ENCODE measurements at places on chromosomes 7 and 10.
A peak's percentile ranks its signal among the peaks of the same experiment; 100 is the strongest.

GRCh38 chr7:150688630-150689029, 3.1 kb downstream of the GIMAP2 start:
- DNase-seq, result no peak

GRCh38 chr7:45938626-45939302, 17.7 kb upstream of the IGFBP3 start:
- DNase-seq, result no peak

- no peak for DNase-seq
These were observed 64.3 kb upstream of the ANTXRL start for GRCh38 chr10:46222364-46222935.

- peak; percentile 5 for DNase-seq
These were observed 103.7 kb downstream of the ZNF92 start for GRCh38 chr7:65477326-65477725.

GRCh38 chr10:113402602-113403001, 150.3 kb upstream of the HABP2 start:
- DNase-seq, result no peak

DNA sequence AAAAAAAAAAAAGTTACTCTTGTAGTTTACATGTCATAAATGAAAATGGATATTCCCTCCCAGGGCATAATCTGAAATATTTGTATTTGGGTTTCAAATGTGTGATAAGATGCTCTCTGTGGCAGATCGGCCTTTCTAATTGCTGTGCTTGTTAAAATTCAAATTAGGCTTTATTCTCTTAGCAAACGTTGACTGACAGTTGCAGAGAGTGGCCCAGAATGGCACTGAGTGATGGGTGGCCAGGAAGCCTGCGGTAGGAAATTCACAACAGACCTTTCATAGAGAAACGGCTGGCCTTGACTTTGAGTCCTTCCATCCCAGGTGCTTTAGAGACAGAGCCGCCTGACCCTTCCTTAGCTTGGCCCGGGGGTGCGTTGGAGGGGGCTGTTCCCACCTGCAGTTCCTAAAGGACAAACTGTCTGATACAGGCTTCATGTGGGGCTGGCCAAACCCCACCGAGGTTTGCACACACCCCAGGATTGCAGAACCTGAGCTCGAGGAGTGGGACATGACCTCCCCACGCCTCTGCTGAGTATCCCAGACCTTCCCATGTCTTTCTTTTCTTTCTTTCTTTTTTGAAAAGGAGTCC, 152.7 kb downstream of the CUX1 start:
- no peak for DNase-seq

DNA sequence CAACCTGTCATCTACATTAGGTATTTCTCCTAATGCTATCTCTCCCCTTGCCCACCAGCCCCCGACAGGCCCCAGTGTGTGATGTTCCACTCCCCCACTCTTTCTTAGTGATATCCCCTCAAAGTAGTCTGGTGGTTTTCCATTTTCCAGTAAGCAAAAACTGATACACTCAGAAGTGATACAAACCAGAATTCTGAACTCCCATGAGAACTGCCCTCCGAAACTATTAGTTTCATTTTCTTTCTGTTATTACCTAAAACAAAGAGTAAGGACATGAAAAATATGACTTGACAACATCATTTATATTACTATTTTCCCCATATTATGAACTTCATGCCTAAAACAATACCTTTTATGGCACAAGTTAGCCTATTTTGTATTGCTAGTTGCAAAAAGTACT, 175.0 kb downstream of the OTUD1 start:
- no peak for DNase-seq

GRCh38 chr7:115678086-115678982, 352.2 kb downstream of the TFEC start:
- DNase-seq, result no peak

- DNase-seq, result no peak
These were observed 95.9 kb upstream of the CCDC71L start for GRCh38 chr7:106756884-106757283.

DNA sequence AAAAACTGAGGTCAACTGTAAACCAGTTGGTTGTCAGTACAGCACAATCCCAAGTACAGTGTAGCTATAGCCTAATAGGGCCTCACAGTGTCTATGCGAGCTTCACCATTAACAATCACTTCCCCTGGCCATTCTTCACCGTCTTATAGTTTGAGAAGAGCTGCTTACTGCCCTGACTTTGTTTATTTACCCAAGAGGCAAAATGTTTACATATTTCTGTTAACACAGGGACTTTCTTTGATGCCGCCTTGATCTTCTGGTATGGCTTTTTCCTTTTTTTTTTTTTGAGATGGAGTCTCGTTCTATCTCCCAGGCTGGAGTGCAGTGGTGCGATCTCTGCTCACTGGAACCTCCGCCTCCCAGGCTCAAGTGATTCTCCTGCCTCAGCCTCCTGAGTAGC, 3.3 kb downstream of the MYOF start:
- DNase-seq, result no peak

GRCh38 chr10:52351914-52352330, 37.8 kb downstream of the DKK1 start:
- no peak for DNase-seq

DNA sequence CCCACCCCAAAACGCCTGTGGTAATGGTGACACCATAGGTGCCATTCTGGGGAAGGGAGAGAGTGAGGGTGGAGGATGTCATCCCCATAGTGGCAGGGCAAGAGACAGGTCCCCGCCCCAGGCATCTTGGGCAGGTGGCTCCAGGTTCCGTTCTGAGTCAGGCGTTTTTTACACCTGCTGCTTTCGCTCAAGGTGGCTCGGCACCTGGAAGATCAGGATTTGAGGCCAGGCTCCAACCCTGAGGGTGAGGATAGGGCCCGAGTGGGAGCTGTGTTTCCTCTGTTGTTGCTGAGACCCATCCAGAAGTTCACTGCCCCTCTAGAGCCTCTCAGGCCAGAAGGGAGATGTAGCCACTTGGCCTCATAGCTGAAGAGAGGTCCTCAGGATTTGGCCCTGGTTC, 36.6 kb upstream of the DUSP5 start:
- no peak for DNase-seq

DNA sequence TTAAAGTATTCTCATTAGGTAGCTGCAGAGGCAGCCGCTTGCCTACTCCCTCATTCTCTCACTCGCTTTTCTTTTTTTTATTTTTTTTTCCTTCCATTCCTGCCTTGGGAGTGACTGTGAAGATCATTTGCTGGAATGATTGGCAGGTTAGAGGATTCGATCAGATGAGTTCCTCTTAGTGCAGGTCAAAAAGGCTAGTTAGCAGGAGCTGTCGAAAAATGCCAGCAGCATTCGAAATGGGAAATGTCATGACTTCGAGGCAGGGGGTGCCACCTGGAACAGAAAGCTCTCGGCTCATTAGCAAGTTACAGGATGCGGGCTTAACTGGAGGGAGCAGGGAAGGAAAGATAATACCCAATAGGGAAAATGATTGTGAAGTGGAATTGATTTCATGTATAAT, 137.5 kb upstream of the FZD1 start:
- no peak for DNase-seq

DNA sequence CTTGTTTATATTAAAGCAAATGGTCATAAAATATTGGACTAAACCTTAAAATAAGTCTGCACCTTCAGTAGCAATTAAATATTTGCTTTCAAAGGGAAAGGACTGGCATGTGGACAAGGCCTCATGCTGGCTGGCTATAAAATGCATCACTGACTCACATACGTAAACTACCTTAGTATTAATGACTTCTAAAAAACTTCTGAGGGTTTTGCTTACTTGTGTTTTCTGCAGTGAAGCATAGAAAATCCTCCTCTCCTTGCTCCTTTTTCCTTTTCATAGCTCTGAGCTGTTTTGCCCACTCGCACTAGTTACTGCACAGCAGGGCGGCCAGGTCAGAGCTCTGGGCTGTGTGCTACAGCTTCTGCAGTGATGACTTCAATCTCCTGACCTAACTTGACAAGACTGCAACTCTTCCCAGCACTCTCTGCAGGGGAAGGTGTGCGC, 82.3 kb downstream of the CUL2 start:
- no peak for DNase-seq

DNA sequence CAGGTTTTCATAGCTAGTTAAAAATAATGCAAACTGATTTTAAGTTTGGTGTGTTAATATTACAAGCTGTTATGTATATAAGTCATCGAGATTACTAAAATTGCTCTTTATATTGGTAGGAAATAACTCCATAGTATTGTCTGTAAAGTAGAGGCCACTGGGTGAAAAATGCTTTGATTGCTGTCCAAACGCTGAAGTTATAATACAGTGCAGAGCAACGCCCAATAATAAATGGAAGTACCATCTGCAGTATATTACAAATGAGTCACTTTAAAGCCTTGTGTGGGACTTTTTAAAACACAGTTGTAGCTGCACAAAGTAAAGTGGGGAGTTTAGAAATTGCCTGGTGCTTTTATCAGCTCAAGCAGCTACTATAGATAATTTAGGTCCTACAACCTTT, 196.1 kb downstream of the NXPH1 start:
- no peak for DNase-seq

DNA sequence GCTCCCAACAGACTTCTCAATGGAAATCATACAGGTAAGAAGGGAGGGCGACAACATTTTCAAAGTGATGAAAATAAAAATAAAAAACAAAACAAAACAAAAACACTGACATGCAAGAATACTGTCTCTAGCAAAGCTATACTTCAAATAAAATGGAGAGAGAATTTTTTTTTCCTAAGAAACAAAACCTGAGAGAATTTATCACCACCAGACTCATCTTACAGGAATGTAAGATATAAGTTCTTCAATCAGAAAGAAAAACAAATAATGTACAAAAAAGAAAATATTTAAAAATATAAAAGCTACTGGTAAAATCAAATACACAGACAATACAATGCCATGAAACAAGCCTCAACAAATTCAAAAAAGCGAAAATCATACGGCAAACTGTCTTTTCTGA, 113.2 kb downstream of the NRBF2 start:
- no peak for DNase-seq

- DNase-seq, result no peak
These were observed 80.7 kb downstream of the FZD1 start for GRCh38 chr7:91344911-91345310.

DNA sequence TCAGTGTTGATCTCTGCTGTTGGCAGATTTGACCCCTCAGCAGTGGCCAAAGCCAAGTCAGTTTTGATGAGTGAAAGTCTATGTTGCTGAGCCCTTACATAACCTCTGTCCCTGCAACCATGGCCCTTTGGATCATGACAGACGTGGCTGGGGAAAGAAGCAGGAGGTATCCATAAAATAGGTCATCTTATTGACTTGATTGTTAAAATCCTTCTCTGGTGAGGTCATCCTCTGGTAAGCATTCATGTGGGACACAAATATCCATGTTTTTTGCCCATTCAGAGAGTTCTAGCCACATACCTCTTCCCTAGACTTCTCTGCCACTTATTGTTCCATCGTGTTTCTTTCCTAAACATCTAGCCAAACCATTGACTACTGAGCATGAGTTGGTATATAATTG, 251.9 kb upstream of the PTER start:
- no peak for DNase-seq

All from activated CD4-positive, alpha-beta T cell treated with anti-CD3 and anti-CD28 coated beads, Interleukin-2, Interleukin-6, amounts not matched to agents 100 ng/mL and 50 ng/mL, durations not matched to agents 16 hours and 8 hours (primary cell).